Suprapubic skin (tissue), 4 donors: ENCODE measurements at places on chromosomes 2 and 18. TPM values are rescaled to one million over a fixed set of nuclear protein-coding genes. Genes with fewer than 3 reads are reported as not detected.

SH3BP4 gene
- 38.6 TPM for total RNA-seq

NXPH2 gene
- not detected for total RNA-seq

RIT2 gene
- total RNA-seq, result not detected

DNA sequence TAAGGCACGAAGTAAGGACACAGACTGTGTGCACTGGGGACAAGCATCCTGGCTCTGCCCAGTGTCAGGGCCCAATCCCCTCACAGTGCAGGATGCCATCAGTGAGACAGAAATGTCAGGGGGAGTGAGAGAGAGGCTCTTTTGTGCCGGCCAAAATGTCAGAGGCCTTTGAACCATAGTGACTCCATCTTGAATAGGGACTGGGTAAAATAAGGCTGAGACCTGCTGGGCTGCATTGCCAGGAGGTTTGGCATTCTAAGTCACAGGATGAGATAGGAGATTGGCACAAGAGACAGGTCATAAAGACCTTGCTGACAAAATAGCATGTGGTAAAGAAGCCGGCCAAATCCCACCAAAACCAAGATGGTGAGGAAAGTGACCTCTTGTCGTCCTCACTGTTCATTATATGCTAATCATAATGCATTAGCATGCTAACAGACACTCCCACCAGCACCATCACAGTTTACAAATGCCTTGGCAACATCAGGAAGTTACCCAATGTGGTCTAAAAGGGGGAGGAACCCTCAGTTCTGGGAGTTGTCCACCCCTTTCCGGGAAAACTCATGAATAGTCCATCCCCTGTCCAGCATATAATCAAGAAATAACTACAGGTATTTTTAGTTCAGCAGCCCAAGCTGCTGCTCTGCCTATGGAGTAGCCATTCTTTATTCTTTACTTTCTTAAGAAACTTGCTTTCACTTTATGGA is 337.4 kb downstream of the LPIN1 start:
- DNase-seq, result no peak

DNA sequence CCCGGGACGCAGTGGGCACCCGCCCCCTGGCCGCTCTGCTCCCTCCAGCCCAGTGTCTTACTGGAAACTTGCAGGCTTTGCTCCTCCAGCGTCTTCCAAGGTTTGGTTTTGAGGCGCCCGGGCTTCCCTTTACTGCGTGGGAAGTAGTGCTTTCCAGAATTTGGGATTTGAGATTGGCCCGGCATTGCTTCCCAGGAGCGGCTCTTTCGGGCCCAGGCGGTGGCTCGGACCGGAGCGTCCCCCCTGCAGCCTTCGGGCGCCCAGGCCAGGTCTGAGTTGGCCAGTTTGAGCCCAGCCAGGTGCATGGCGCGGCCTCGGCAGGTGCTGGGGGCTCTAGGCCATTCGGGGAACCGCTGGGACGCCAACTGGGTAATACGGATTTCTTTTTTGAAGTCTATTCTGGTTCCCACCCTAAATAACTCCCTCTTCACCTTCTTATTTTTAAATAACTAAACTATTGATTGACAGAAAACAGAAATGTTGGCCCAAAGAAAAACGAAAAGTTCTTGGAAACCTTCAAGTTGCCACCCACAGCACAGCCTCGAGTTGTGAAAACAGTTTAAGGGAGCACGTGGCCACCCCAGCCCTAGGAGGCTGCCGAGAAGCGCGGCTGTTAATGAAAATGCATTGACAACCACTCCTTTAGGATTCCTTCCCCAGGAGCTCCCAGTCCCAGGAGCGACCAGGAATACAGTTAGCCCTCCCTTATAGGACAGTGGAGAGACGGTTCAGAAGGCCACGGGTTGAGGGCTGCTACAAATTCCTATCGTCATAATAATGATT is 766 bp downstream of the SNTG2 start:
- DNase-seq, result no peak
